ENCODE measurements at places on chromosomes 16 and 17.

GRCh38 chr16:83743241-83743640 is 64.5 kb upstream of the HSBP1 start:
- DNase-seq: no peak

DNA sequence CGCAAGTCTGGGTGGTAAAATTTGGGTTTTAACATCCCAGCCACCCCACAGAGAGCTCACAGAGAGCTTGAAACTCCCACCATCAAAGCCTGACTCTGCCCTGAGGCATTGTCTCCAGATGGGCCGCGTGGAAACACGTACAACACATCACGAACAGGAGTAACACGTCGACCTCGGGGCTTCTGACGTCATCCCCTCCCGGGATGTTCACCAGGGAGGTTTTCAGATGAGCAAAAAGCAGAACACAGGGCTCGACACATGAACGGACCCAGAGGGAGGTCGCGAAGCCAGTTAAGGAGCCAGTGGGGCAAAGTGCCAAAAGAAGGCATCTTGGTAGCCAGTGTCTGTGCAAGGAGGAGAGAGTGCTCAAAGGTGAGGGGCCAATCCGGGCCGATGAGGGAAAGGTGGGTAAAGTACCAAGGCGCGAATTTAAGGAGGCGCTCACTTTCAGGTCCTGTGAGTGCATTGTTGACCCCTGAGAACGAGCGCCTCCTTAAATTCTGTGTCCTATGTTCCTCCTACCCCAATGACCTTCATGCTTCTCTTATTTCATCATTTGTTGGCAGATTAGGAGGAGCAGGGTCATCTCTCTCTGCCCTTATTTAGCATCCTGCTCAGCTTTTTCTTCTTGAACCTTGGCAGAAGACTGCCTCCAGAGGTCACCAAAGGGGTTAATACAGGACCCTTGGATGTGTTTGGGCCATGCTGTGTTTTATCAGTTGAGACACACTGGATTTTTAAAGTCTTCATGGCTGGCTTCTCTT is 5.6 kb downstream of the RCVRN start:
- no peak for DNase-seq

GRCh38 chr17:50614471-50615051 is 20.1 kb upstream of the ABCC3 start:
- no peak for DNase-seq

- DNase-seq: peak; percentile 97
These were observed 15.4 kb upstream of the ZNF287 start for GRCh38 chr17:16584273-16584995.

DNA sequence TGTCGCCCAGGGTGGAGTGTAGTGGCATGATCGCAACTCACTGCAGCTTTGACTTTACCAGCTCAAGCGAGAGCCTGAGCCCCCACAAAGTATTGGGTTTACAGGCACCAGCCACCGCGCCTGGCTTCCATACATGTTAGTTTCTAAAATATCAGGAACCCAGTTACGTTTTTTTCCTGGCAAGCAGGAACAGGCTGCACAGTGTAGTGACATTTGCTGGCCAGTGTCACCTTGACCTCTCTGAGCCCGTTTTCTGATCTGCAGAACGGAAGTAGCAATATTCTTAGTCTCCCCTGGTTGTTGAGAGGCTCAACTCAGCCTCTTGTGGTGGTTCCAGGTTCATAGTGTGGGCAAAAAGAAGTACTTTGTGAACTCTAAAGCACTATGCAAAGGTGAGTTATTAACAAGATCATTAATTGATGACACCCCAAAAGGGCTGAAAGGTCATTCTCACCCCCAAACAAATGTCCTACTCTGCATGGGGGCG is 15.6 kb downstream of the IGF2BP1 start:
- no peak for DNase-seq

DNA sequence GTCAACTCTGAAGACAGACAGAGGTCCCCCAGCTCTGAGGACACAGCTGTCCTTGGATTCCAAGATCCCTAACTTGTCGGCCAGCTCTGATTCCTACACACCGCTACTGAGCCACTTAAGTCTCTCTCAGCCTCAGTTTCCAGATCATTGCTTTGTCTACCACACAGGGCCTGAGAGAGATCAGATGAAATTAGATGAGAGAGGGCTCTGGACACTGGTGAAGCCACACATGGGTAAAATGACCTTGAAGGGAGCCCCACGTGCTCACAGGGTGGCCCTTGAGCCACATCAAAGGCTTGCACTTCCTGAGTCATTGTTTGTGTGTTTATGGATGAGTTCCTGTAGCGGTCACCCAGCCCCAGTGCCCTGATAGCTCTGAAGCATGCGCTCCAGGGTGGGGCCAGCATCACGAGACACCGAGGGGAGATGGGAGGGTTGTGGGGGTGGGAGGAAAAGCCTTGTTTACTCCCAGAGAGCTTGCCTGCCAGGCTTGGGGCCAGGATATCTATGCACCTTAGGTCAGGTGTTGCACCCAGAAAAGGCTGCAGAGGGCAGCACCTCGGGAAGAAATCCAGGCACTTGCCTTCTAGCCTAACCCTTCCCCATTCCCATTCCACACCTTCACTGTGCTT is 32.7 kb upstream of the SLC6A2 start:
- no peak for DNase-seq

GRCh38 chr17:61583242-61583641 is 7.8 kb downstream of the NACA2 start:
- DNase-seq: no peak

- DNase-seq: no peak
These were observed 46.1 kb downstream of the PRMT7 start for GRCh38 chr16:68356919-68357286.

GRCh38 chr16:84726669-84727467 is 27.1 kb downstream of the USP10 start:
- no peak for DNase-seq

- DNase-seq: peak; percentile 23
These were observed 575.8 kb downstream of the TOX3 start for GRCh38 chr16:51971184-51971583.

DNA sequence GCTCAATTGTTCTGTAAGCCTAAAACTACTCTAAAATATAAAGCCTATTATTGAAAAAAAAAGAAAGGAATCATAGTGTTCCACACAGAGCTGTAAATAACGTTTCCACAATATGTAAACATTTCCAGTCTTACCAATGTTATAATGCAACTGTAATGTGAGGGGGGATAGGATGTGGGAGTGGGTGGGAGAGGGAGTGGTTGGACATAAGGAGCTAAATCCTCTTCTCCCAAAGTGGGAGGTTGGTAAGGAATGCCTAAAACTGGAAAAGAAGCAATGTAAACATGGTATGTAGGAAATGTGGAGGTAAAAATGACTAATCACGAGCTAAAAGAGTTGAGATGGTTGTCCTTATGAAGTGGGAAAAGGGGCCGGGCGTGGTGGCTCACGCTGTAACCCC is 17.6 kb upstream of the SBK1 start:
- no peak for DNase-seq

DNA sequence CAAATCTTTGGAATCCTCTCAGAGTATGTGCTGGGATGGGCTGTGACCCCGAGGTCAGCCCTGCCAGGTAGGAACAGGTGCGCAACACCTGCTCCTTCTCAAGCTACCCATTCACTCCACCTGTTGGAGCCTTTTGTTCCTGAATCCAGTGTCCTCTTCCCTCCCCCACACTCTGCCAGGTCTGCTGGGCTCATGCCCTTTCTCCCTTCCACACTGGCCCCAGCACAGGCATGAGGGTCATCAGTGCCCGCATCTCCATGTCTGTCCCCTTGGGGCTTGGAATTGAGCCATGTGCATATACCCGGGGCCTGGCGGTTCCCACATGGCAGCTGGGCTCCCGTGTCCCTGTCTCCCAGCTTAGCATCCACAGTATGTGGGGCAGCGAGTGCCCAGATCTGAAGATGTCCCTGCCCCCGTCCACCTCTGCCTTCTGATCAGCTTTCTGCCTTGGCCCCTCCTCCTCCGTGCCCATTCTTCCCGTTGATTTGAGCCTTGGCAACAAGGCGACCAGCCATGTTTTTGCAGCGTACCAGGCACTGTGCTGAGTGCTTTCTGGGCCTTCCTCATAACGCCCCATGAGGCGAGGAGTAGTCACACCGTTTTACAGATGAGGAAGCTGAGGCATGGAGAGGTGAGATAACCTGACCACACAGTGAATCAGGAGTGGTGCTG is 102.2 kb downstream of the RAP1GAP2 start:
- no peak for DNase-seq

- DNase-seq: no peak
These were observed 105.8 kb upstream of the METRNL start for GRCh38 chr17:82973456-82974135.

GRCh38 chr17:67682196-67682595 is 35.5 kb upstream of the NOL11 start:
- DNase-seq: no peak

DNA sequence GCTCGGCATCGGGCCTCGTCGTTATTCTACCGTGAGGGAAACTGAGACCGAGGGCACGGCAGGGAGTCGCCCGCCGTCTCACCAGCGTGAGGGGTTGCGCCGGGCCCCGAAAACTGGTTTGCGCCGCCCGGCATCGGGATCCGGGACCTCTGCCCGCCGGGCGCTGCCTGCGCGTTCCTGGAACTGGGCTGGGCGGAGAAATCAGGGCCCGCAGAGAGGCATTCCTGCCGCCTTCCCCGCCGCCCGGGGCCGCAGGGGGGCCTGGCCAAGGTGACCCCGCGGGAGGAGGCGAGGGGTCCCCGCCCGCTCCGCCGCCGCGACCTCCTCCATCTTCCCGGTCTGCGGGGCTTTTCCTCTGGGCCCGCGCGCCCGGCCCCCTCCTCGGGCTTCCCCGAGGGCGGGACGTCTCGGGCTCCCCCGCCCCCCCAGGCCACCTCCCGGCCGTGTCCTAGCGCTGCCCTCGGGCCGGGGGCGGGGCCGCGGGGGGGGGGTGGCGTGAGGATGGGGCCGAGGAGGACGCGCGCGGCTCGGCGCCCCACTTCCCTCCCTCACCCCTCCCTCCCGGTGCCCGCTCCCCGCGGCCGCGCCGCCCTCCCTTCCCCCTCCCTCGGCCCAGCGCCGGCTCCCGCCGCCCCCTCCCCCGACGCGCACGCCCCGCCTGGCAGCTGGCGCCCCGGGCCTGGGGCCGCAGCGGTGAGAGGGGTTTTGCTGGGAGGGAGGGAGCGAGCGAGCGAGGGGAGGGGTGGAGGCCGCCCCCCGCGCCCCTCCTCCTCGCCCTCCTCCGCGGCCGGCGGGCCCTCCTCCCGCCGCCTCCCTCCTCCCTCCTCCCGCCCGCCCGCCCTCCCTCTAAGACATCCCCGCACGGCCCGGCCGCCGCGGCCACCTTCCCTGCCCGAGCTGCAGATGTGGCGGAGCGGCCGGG is at the start of gene GLIS2:
GLIS2 (plus strand) TSS at position 882 of the 922 bp plus-strand sequence. CDS start 16,214 bp downstream, outside the sequence.
- DNase-seq: no peak

- DNase-seq: no peak
These were observed 56.1 kb downstream of the IRF8 start for GRCh38 chr16:85954927-85955519.

DNA sequence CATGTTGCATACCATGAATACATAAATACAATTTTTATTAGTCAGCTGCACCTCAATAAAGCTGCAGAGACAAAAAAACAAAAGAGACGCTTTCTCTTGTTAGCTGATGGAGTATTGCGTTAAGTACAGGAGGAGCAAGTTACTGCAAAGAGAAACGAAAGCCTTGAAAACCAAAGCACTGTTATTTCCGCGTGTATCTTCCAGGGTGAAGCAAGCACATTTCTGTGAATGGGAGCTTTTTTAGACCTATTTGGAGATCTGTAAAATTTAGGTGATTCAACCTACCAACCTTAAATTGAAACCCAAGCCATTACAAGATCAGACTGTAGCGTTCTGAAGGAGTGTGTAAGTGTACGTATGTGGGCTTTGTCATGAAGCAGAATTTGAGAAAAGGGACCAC is 390.4 kb downstream of the SOX9 start:
- no peak for DNase-seq

DNA sequence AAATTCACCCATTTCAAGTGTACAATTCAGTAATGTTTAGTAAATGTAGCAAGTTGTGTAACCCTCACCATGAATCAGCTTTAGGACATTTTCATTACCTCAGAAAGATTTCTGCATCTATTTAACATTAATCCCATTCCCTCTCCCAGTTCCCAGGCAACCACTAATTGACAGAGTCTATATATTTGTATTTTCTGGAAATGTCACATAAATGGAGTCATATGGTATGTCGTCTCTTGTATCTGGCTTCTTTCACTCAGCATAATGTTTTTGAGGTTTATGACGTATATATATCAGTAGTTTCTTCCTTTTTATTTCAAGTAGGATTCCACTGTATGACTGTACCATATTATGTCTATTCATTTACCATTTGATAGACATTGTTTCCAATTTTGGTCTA is 199.8 kb downstream of the CYB561 start:
- no peak for DNase-seq

DNA sequence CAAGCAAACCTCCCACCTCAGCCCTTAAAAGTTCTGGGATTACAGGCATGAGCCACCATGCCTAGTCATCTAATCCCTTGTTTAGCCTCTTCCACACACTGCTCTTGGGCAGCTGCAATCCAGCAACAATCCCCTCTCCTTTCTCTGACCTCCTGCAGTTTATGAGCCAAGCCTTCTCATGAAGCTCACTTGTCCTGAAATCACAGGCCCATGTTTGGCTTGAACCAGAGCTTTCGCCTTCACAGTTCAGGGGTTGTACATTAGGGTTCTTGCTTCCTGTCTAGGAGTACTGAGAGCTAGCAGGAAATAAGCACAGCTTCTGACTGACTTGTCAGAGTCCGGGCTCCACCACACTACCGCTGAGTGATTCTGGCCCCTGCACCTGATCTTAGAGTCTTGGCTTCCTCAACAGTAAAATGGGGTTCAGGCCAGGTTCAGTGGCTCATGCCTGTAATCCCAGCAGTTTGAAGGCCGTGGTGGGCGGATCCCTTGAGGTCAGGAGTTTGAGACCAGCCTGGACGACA is 16.3 kb downstream of the ERAL1 start:
- no peak for DNase-seq

DNA sequence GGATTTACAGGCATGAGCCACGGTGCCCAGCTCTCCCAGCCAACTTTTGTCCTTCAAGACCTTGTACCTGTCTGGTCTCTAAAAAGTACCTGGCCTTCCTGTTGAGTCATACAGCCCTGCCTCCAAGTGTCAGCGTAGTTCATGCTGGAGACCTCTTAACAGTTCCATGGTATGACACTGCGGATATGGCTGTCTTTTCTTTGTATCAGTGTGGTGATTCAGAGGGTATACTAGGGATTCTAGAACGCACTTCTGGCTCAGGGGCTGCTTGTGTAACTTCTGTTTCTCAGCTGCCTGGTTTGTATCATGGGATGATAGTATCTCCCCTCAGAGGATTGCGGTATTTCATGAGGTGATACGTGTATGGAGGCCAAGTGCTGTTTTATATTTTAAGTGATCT is 2.0 kb upstream of the TMEM11 start:
- DNase-seq: no peak

All from posterior cingulate gyrus (tissue), 11 donors.